ENCODE measurements at places on chromosomes 1 and 21.

DNA sequence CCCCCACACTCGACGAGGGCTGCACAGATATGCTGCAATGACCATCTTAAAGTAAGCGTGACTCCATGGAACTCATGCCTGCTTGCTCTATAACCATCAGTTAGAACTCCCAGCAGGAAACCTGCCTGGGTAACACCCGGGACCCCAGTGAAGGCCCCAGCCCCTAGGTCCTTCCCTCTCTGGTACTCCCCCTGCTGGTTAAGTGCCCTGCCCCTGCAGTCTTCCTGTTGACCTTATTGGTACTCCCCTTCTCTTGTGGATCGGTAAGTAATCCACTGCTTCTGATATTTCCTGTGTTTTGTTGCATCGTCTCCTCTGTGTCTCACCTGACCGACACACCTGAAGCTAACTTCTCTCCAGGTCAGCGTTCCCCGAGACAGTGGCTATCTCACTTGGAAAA, 104.8 kb upstream of the COG2 start:
- DNase-seq = no peak

DNA sequence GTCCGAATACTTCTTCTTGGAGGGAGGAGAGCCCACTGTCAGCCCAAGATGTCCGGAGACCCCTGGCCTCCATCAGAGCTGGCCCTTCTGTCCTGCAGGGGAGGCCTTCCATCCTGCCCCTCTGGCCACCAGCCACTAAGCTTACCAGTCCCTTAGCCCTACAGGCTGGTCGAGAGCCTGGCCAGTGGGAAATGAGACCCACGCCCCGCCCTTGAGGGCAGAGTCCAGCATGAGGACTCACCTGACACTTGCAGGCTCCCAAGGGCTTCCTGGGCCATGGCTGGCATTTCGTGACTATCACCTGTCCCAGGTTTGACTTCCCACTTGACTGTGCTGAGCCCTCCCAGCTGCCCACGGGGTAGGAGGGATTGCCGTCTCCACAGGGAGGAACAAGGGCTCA, 361.8 kb upstream of the VAMP3 start:
- DNase-seq = no peak

DNA sequence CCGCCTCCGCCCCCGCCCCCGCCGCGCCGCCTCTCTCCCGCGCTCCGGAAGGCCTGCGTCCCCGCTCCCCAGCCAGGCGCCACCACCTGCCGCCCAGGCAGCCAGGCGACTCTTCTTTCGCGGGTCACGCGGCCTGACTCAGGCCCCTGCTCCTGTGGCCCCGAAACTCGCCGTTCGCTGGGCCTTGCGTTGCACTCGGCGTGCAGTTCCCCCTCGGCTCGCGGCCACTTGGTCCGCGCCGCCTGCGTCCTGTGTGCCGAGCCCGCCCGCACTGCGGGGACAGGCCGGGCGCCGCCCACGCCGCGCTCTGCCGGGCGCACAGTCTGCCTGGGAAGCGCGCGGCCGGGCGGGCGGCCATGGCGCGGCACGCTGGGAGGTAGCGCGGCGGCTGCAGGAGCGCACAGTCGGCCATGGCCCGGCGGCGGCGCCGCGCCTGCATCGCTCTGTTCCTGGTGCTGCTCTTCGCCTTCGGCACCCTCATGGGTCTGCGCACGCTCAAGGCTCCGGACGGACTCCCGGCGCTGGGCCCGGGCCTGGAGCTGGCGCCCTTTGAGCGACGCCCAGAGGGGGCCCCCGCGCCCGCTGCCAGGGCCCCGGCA, at the start of gene MANEAL:
Gene MANEAL (plus strand): TSS at position 75 of the 599 bp plus-strand sequence. CDS start 336 bp downstream, at position 411.
- DNase-seq = peak; percentile 83

GRCh38 chr21:41974752-41975053, 20.9 kb upstream of the C2CD2 start:
- DNase-seq = no peak

GRCh38 chr1:54874079-54874830, 12.7 kb downstream of the DHCR24 start:
- no peak for DNase-seq

GRCh38 chr21:33262921-33263320, 3.2 kb upstream of the IL10RB start:
- no peak for DNase-seq

DNA sequence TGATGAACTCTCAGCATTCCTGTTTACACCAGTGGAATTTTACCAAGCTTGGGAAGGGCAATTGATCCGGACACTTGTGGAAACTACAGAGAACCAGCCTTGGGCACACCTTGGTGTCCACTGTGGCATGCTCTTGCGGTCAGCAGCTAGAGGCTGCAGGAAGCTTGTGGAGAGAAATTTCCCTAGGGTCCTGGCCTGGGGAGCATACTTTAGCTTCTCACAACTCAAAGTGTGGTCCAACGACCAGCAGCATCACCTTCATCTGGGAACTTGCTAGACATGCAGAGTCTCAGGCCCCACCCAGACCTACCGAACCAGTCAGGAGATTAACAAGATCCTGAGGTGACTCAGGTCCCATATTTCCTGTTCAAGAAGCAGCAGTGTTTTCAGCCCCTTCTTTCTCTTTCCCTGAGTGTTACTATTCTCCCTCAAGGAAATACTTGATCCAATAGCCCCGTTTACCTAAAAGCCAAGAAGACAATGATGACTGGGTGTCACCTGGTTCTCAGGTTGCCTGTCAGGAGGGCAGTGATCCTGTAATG, 55.7 kb upstream of the KCNE2 start:
- DNase-seq = no peak

GRCh38 chr1:198490224-198490623, 50.3 kb downstream of the ATP6V1G3 start:
- no peak for DNase-seq

- no peak for DNase-seq
Measured at GRCh38 chr1:22665752-22666151, 12.7 kb downstream of the C1QB start.

- no peak for DNase-seq
Measured at GRCh38 chr1:219985169-219985568, 56.8 kb upstream of the SLC30A10 start.

DNA sequence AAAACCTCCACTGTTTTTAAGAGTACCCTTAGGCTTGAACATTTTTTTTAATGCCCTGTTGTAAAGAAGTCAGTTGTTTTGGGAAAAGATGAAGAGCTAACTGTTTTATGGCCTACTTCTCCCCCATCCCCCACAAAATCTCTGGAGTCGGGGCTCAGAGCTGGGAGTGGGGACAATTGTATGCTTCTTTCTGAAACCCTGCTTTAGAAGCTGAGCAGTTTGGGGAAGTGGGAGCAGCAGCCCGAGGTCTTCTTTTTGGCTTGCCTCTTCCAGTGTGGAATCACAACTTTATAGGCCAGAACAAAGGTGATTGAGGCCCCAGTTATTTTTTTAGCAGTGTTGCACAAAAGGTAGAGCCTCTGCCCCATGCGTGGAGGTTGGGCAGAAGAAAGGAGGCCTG, 25.2 kb downstream of the PPP2R5A start:
- no peak for DNase-seq

GRCh38 chr1:72954943-72955342, 672.6 kb upstream of the NEGR1 start:
- peak; percentile 7 for DNase-seq
